ENCODE measurements at places on chromosomes 1 and 21.

DNA sequence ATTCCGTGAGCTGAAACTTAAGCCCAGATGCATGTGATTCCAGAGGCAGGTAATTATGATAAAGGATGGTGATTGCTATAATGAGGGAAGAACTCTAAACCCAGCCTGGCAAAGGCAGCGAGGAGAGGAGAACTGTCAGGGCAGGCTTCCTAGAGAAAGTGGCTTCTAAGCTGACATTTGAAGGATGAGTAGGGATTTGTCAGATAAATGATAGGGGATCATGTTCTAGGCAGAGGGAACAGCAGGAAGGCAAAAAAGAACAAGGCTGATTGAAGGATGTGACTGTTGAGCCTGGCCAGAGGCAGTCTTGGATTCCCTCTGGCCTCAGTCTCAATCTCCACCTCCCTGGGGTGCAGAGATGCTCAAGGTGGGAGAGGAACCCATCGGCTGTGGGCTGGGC is 146.4 kb upstream of the POU3F1 start:
- no peak for DNase-seq

- DNase-seq, result no peak
Observed at GRCh38 chr1:209431813-209432442, 151.6 kb upstream of the CAMK1G start.

GRCh38 chr21:46189213-46189958 is 5.1 kb upstream of the SPATC1L start:
- peak; percentile 68 for DNase-seq

DNA sequence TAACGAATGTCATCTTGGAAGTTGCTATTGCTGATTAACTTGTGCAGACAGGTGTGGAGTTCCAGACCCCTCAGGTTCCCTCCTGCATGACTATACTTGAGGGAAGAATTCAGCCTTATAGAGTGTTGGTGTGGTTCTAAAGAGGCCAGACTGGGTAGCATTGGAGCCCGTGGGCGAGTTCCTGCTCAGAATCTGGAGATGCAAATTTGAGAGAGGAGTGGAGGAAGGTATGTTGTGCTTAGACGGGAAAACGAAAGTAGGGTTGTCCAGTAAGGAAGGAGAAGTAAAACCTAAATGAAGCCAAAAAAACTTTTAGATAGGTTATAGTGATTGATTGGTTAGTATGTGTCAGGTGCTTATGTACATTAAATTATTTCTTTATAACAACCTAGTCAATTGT is 79.2 kb downstream of the ZNF326 start:
- DNase-seq, result no peak

DNA sequence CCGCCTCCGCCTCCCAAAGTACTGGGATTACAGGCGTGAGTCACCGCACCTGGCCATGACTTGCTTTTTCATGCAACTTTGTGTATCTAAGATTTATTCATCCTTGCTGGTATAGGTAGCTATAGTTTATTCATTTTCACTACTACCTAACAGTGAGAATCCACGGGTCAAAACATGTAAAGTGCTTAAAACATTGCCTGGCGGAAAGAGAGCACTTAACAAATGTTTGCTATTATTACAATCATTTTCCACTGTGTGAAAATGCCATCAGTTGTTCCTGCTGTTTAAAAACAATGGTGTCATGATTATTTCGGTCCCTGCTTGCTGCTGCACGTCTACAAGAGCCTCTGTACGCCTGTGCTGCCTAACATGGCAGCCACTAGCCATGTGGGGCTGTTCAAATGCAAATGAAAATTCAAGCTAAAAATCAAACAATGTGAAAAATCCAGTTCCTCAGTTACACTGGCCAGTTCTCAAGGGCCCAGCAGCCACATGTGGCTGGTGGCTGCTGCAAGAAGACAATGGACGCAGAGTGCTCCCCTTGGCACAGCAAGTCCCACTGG is 65.1 kb downstream of the CLSTN1 start:
- no peak for DNase-seq

GRCh38 chr21:45163413-45164123 is 89.2 kb downstream of the ADARB1 start:
- DNase-seq, result no peak

DNA sequence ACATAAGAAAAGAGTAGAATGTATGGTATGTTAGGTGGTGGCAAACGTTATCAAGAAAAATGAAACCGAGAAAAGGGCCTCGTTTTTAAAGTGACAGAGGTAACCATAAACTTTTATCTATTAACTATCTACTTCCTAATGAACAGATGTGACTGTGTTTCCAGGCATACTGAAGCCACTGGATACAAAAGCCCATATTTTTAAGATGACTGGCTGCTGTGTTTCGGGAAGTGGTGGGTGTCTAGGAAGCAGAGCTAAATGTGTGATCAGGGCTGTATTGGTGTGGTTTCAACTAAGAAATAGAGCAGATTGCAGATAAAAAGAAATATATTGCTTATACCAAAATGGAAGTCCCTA is 71.8 kb downstream of the CHRM3 start:
- DNase-seq, result no peak

DNA sequence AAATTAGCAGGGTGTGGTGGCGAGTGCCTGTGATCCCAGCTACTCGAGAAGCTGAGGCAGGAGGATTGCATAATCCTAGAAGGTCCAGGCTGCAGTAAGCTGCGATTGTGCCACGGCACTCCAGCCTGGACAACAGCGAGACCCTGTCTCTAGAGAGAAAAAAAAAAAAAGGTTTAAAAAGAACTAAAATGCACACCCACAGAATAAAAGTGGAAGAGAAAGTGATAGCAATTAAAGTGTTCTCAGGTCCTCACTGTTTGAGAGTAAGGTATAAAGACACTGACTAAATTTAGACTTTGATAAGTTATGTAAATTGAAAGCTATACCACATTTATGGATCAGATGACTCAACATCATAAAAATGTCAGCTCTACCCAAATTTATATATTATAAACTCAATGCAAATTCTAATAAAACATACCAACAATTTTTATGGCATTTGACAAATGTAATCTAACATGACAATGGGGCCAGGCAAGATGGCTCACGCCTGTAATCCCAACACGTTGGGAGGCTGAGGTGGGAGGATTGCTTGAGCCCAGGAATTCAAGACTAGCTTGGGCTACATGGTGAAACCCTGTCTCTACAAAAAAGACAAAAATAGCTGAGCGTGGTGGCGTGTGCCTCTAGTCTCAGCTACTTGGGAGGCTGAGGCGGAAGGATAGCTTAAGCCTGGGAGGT is 11.8 kb downstream of the ZBTB17 start:
- no peak for DNase-seq

- peak; percentile 71 for DNase-seq
Observed at GRCh38 chr1:6727535-6727934, 25.9 kb upstream of the DNAJC11 start.

GRCh38 chr1:156445789-156446263 is 54.7 kb downstream of the MEF2D start:
- peak; percentile 90 for DNase-seq

- DNase-seq, result no peak
Observed at GRCh38 chr1:9629445-9630201, 21.9 kb upstream of the PIK3CD start.

DNA sequence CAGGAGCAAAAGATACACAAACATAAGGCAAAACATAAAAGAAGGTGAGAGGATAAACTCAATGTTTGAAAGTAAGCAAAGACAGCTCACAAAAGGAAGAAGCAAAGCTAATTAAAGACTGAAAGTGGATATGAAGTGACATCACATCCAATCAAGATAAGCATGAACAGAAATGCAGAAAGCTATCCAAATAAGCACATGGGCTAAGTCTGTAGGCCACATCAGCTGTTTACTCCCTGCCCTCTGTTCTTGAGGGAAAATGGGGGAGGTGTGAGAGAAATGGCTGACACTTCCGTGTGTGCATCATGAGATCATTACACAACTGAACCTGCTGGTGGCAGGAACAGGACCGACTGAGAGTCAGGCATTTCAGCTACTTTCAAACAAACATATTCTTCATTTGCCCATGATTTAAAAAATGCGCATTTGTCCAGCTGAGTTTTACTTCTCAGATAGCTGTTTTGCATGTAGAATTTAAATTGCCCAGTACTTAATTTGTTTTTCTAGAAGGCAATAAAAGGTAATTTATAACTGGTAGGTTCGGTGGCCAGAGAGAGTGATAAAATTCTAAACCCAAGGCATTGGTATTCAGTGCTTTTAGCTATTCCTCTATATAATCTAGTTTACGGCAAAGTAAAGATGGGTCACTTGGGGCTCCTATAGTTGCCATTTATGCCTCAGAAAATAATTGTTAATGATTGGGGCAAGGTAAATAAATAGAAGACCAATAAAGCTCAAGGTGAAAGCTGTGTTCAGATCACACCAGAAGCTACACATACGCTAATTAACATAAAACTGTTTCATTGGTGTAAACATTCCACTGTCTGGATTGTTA is 27.2 kb upstream of the MAN1A2 start:
- peak; percentile 25 for DNase-seq

DNA sequence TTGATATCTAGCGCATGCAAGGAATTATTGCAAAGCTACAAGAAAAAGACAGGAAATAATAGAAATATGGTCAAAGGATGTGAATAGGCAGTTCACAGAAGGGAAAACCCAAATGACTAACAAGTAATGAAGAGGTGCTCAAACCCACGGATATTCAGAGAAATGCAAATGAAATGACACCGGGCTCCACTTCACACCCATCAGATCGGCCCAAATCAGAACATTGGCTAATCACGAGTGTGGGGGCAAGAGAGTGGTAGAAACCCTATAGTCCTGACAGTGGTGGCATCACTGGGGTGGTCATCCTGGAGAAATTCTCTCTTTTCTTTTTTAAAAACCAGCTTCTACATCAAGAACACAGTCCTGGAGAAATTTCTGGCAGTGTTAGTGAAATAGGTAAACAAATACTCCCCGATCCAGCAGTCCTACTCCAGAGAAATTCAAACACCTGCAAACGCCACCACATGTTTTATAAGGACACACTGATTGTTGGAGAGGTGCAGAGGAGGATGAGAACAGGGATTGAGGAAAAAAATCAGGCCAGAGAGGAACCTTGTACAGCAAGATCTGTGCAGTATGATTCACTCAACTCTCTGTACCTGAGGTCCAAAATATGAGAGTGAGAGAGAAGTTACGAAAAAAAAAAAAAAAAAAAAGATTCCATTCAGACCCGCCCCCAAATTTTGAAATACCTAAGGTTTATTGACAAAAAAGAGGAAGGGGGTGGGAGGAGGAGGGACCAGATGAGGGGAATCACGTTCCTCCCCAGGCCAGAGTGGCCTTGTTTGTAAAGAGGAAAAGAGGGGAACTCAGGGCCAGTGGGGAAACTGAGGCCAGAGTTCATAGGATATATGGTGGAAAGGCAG is 9.2 kb upstream of the TNFRSF1B start:
- DNase-seq, result no peak

DNA sequence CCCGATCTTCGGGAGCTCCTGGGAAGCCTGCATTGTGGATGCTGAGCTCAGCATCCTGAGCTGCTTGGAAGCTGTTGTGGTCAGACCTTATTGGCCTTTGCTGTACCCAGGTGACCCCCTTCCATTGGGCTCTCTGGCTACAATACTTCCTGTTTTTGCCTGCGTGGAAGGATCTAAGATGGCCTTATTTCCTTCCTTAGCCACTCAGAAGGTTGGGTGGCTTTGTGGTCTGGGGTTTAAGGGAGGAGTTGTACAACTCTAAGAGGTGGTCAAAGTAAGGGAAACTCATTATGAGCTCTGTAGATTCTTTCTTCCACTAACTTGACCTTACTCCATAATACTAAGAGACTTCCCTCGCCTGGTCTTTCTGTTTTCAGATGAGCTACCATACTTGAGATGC is 17.7 kb downstream of the PFKFB2 start:
- DNase-seq, result no peak

DNA sequence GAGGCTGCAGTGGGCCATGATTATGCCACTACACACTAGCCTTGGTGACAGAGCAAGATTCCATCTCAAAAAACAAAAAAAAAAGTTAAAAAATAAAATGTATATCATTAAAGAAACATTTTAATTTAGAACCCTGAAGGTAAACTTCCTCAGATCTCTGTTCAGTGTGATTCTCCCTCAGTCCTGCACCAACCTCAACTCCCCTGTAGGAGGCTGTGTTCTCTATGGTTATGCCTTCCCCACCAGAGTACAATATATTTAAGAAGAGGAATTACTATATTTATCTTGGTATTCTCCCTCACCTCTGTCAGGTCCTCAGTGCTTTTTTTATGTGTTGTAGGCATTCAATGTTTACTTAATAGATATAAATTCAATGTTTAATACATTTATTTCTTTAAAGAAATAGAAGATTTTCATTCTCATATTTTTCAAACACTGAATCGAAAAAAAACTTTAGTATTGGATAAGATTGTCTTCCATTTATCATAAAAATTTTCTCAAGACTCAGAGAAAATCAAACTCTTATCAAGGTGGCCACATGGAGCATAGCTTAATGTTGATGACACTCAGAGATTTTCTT is 4.8 kb upstream of the LRRC8B start:
- DNase-seq, result peak; percentile 49

DNA sequence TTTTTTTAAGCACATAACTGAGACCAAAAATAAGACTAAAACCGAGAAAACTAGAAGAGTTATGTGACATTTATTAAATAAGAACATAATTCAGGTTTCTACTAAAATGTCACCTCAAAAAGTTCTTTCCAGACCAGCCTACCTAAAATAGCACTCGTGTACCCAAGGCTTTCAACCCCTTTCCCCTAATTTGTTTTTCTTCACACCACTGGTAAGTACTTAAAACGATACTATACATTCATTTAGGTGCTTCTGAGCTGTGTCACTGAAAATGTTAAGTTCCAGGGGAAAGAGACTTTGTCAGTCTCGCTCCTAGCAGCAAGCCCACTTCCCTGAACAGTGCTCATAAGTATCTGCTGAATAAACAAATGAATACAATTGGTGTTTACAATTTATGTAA is 6.8 kb downstream of the RRAGC start:
- no peak for DNase-seq

- DNase-seq, result no peak
Observed at GRCh38 chr1:74681449-74681848, 7.9 kb upstream of the ERICH3 start.

DNA sequence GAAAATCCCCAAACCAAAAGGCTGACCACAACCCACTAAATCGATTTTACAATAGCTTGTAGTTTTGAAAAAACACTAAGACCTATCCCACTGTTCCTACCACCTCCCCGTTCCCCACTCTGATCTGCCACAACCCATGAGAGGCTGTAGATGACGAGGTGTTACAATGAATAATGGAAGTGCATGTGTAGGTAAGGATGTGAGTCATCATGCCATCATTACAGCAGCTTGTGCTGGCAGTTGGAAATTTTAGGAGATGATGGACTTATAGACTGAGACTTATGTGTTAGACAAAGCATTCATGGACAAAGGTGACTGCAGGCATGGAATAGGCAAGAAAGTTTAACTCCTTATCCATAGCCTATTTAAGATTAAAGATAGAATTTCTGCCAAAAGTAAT is 184.7 kb upstream of the CACYBP start:
- DNase-seq, result peak; percentile 17

DNA sequence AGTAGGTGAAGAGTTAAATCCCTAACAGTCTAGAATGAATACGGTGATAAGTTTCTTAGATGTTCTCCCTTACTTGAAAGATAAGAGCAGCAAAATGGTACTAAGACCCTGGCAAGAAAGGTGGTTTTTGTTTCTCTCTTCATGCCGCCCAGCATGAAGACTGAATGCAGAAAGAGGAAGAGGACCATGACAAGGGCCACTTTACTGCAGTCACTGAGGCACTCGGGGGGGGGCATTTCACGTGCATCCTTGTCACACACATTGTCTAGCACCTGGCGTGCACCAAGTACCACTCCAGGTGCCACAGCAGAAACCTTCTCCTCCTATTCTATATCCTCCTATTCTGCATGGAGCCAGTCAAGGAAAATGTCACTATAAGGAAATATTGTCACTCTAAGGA is 222.0 kb downstream of the TOMM20 start:
- no peak for DNase-seq

- no peak for DNase-seq
Observed at GRCh38 chr1:31717341-31717740, 13.5 kb upstream of the COL16A1 start.

Measured in GM03348 (cell line).